ENCODE measurements at places on chromosomes 16 and 17.

DNA sequence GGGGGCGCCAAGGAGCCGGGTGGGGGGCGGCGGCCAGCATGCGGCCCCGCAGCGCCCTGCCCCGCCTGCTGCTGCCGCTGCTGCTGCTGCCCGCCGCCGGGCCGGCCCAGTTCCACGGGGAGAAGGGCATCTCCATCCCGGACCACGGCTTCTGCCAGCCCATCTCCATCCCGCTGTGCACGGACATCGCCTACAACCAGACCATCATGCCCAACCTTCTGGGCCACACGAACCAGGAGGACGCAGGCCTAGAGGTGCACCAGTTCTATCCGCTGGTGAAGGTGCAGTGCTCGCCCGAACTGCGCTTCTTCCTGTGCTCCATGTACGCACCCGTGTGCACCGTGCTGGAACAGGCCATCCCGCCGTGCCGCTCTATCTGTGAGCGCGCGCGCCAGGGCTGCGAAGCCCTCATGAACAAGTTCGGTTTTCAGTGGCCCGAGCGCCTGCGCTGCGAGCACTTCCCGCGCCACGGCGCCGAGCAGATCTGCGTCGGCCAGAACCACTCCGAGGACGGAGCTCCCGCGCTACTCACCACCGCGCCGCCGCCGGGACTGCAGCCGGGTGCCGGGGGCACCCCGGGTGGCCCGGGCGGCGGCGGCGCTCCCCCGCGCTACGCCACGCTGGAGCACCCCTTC is 484 bp downstream of the FZD2 start:
- no peak for DNase-seq

DNA sequence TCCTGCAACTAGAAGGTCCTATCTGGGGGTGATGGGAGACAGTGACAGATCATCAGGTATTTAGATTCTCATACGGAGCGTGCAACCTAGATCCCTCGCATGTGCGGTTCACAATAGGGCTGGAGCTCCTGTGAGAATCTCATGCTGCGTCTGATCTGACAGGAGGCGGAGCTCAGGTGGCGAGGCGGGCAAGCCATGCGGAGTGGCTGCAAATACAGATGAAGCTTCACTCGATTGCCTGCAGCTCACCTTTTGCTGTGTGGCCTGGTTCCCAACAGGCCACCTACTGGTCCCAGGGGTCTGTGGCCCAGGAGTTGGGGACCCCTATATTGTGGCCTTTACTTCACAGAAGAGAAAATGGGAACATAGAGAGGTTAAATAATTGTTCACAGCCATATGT is 200.4 kb downstream of the IRF8 start:
- no peak for DNase-seq

- no peak for DNase-seq
Observed at GRCh38 chr16:66592814-66593213, 11.7 kb upstream of the CMTM3 start.

DNA sequence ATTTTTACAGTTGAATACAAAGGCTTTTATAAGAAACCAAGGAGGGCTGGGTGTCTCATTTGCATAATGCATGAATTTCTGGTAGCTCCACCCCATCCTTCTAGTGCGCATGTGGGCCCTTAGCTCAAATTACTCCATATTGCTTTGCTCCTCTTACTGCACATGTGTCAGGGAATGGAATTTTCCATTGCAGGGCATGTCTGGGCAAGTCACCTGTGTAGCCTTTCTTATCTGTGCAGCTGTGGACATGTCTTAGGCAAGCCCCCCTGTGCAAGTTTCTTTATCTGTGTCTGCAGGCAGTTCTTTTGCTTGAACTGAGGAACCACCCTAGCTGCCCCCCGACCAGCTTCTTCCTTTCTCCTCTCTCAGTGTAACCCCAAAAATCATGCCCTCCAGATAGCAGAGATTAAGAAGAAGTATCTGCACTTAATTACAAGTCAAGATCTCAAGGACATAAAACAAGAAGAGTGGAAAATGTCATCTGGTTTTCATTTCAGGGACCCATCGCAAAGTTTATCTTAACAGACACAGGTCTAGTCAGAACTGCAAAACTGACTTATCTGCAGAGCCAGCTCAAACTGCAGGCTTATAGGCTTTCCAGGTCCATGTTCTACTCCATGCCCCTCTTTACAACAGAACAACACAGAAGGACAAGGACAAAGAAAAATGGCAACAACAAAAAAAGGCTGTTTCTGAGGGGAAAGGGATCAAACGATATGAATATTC is 137.9 kb upstream of the HS3ST4 start:
- DNase-seq: no peak

GRCh38 chr17:73998653-73999645 is 204.5 kb upstream of the RPL38 start:
- peak; percentile 59 for DNase-seq

GRCh38 chr16:62751218-62751617 is 715.0 kb upstream of the CDH8 start:
- DNase-seq: no peak

DNA sequence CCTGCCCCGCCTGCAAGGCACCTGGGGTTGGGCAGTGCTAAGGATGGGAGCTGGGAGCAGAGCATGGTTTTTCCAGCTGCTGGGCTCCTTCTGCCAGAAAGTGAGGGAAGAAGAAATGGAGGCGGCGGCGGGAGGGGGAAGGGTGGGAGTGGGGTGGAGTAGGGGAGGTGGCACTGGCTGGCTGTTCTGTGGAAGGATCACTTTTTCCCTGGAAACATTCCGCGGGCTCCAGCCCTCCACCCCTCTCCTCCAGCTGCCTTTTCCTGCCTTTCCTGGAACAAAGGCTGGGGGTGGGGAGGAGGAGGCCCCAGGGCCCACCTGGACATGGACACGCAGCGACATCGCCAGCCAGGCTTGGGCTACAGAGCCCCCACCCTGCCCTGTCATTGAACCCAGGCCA is 41.1 kb downstream of the CFAP20 start:
- DNase-seq: no peak

DNA sequence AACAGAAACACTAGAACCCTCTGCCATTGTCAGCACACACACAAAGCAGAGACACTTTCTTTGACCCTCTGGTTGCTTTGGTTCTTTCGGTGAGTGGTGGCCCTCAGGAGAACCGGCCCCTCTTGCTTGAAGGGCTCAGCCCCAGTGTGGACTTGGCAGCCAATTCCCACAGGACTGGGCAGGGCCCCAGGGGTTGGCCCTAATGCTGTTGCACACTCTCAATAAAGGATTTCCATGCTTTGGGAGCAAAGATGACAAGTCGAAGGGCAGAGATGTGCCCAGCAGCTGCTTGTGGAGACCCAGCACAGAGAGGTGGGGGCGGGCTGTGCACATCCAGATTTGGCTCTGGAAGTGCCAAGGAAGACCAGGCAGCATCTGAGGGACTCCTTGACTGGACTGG is 149.0 kb downstream of the NTN1 start:
- DNase-seq: no peak

- DNase-seq: no peak
Observed at GRCh38 chr17:2403044-2403443, 2.2 kb upstream of the MNT start.

GRCh38 chr16:11613381-11614303 is 26.9 kb upstream of the LITAF start:
- DNase-seq: peak; percentile 50

GRCh38 chr16:71319999-71320398 is 30.8 kb upstream of the CMTR2 start:
- no peak for DNase-seq

DNA sequence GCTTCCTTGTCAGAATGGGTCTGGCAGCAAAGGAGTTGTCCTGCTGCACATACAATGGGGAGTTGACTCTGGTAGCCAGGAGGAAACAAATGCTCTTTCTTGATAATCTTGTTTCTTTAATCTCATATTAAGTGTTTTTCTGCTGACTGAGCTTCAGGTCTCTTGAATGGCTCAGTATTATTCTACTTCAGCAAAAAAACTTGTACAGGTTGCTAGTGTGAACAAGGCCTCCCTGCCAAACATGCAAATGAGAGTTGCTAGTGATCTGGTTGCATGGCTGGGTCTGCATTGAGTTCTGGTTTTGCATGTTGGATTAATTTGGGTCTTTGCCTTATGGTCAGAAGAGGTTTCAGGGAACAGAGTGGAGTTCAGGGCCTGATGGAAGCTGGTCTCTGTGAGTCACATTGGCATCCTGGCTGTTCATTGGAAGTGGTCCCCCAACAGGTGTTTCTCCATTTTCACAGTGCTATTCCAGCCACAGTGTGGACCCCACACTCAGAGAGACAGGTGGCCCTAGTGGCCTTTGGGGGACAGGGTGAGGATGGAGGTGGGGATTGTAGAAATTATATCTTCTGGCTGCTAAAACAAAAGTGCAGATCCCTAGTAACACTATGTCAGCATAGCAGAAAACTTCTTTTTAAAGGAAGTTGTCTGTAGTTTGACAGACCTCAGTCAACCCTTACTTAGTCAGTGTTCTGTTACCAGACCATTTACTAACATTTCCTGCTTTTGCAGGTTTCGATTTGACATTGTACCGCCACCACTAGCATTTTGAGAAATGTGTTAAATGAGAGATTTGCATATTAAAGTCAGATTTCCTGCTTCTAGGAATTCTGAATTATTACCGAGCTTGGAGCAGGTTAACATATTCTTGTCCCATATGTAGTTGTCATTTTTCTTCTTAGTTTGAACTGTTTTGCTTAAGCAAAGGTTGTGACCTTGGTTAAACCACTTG is 47.1 kb downstream of the EPN2 start:
- DNase-seq: no peak

GRCh38 chr17:66540131-66540781 is 237.8 kb downstream of the PRKCA start:
- DNase-seq: peak; percentile 94

DNA sequence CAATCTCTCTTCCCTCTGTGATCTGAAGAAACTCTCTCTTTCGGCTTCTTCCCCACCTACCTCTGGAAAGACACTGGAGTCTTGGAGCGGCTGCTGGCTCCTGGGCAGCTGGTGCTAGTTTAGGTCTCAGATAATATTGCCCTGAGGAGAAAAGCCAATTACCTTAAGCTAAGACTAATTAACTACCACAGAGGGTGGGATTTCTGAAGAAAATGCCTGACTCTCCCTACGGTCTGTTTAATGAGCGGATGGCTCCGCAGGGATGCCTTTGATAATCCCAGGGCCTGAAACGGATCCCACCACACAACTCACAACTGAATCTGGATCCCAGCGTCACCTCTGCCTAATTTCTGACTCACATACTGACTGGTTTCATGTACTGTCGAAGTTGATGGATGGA is 127.0 kb upstream of the NLRP1 start:
- DNase-seq: no peak

GRCh38 chr17:15965528-15965927 is 20.6 kb downstream of the ADORA2B start:
- no peak for DNase-seq

DNA sequence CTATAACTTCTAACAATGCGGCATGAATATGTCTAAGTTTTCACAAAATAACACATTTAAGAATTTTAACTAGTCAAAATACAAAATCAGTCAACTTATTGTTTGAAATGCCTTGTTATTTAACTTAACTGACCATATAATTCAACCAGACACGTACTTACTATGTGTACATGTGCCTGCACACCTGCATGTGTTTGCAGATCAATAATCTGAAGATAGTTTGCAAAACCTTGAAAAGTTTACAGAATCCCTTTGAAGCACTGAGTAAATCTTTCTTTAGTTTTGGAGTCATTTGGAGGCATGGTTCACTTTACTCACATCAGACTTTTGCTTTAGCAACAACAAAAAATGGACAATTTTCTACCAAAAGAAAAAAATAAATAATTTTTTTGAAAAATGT is 363.8 kb downstream of the PMP22 start:
- no peak for DNase-seq

- DNase-seq: no peak
Observed at GRCh38 chr16:67661101-67661761, 471 bp downstream of the PARD6A start.
